ENCODE measurements at places on chromosomes 5 and 9.

GRCh38 chr9:113589407-113589806, 125.9 kb downstream of the RGS3 start:
- DNase-seq = no peak
- H3K4me3 ChIP-seq = peak overlapping the region; percentile 33
- H3K27ac ChIP-seq = peak overlapping the region; percentile 73
- H3K4me1 ChIP-seq = peaks cover 44% of the 10 kb centered on the region
- H3K36me3 ChIP-seq = peaks cover 23% of the 10 kb centered on the region
- no peaks in the 10 kb centered on the region for H3K27me3 ChIP-seq

DNA sequence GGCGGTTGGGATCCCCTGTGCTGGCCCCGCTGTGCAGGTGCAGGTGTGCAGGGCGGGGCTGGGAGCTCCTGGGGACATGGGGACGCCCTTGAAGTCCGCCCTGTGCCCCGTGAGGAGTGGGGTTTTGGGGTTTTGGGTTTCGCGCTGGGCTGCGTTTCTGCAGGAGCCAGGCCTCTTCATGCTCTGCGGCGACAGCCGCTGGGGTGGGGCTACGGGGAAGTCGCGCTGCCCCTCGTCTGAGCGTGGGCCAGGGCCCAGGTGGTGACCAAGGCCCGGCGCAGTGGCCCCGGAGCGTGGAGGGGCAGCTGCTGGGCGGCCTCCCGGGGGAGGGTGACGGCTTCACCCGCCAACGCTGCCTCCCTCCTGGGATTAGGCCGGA, 47.8 kb upstream of the IRX4 start:
- no peak overlapping the region for H3K27ac ChIP-seq
- H3K36me3 ChIP-seq = no peaks in the 10 kb centered on the region
- H3K4me3 ChIP-seq = no peak overlapping the region
- H3K4me1 ChIP-seq = no peaks in the 10 kb centered on the region
- H3K27me3 ChIP-seq = peaks cover 23% of the 10 kb centered on the region
- DNase-seq = no peak

DNA sequence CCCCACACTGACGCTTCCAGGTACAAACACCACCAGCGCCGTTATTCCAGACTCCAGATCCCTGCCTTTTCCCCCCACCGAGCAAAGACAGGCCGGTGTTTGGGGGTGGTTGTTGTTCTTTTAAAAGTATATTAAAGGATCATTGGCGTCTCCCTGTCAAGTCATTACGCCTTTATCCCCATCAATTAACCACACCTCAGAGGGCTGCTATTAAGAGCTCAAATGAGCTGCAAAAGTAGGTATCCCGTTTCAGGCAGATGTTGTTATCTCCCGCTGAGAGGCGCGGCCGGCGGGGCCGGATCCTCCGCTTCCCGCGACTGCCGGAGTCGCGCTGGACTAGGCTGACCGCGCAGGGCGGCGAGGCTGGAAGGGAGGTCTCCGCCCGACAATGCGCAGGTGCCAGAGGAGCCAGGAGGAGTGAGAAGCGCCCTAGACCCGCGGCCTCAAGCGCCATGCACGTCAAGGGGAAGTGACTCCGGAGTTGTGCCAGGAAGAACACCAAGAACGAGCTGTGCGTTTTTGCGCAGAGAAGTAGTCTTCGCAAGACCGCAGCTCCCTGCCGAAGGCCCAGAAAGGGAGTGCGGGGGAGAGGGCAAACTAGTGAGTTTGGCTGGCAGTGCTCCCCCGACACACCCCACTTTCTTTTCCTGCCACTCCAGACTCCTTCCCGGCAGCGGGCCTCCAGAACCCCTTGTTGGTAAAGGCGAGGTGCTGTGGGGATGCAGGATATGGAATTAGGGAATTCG, 8.2 kb downstream of the NR2F1-AS1 start:
- peak overlapping the region; percentile 32 for H3K4me3 ChIP-seq
- H3K27ac ChIP-seq = no peak overlapping the region
- peaks cover 88% of the 10 kb centered on the region for H3K27me3 ChIP-seq
- H3K36me3 ChIP-seq = peaks cover 1% of the 10 kb centered on the region

- H3K36me3 ChIP-seq = no peaks in the 10 kb centered on the region
- no peaks in the 10 kb centered on the region for H3K4me1 ChIP-seq
- H3K27ac ChIP-seq = no peak overlapping the region
- H3K4me3 ChIP-seq = no peak overlapping the region
- H3K27me3 ChIP-seq = peaks cover 10% of the 10 kb centered on the region
These were observed 348.5 kb downstream of the BNC2 start for GRCh38 chr9:16521868-16522411.

DNA sequence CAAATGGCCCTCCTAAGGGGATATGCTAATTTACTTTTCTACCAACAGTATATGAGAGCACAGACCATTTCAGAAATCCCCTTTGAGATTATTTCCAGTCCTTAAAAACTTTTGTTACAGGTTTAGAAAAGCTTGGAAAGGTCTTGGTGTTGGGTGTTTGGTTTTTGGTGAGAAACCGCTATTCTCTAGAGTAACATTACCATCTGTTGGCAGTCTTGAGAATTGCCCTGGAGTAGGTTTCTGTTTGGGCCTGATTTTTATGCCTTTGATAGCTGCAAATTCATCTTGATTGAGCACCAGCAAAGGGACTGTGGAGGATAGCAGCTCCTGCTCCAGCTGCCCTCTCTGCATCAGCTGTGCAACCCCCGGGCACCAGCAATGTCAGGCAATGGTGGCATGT, 8.0 kb downstream of the NUDT2 start:
- no peak for DNase-seq
- H3K4me3 ChIP-seq = no peak overlapping the region
- peaks cover 5% of the 10 kb centered on the region for H3K36me3 ChIP-seq

DNA sequence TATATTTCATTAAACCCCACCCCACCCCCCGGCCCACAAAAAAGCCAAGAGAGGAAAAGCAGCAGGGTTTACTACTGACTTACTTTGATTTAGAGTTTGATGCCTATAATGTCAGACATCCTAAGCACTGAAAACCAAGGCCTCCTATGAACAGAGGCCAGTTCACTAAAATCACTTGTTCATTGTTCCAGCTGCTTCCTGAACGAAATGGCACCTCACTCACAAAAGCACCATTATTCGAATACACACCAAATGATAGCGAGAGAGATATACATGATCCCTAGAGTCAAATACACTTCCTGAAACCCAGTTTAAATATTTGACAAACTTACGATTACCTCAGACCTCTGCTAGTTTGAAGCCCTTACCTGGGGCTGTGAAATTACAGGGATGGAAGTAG, 66.6 kb downstream of the LPAR1 start:
- no peaks in the 10 kb centered on the region for H3K27me3 ChIP-seq
- no peaks in the 10 kb centered on the region for H3K4me1 ChIP-seq
